Activated CD4-positive, alpha-beta T cell treated with anti-CD3 and anti-CD28 coated beads, Interleukin-2, amount 10 ng/mL, durations not matched to agents 7 days and 5 days (primary cell): ENCODE measurements at places on chromosomes 7 and 10. TPM values are rescaled to one million over a fixed set of nuclear protein-coding genes. Genes with fewer than 3 reads are reported as not detected.

- H3K4me3 ChIP-seq: no peak overlapping the region
- no peak for DNase-seq
- H3K36me3 ChIP-seq: no peaks in the 10 kb centered on the region
- no peaks in the 10 kb centered on the region for H3K27me3 ChIP-seq
These were observed 210.8 kb downstream of the ADAM12 start for GRCh38 chr10:126177417-126178030.

- H3K36me3 ChIP-seq: peaks cover 10% of the 10 kb centered on the region
- no peak overlapping the region for H3K4me3 ChIP-seq
- H3K27ac ChIP-seq: no peak overlapping the region
- no peaks in the 10 kb centered on the region for H3K27me3 ChIP-seq
These were observed 36.6 kb downstream of the MAPK8 start for GRCh38 chr10:48343106-48343505.

Gene SLIT1
- 1.6 TPM for total RNA-seq

- no peak overlapping the region for H3K27ac ChIP-seq
- H3K4me3 ChIP-seq: no peak overlapping the region
- H3K27me3 ChIP-seq: no peaks in the 10 kb centered on the region
- no peaks in the 10 kb centered on the region for H3K4me1 ChIP-seq
- no peak for DNase-seq
These were observed 201.2 kb downstream of the TCF7L2 start for GRCh38 chr10:113151190-113151666.

DNA sequence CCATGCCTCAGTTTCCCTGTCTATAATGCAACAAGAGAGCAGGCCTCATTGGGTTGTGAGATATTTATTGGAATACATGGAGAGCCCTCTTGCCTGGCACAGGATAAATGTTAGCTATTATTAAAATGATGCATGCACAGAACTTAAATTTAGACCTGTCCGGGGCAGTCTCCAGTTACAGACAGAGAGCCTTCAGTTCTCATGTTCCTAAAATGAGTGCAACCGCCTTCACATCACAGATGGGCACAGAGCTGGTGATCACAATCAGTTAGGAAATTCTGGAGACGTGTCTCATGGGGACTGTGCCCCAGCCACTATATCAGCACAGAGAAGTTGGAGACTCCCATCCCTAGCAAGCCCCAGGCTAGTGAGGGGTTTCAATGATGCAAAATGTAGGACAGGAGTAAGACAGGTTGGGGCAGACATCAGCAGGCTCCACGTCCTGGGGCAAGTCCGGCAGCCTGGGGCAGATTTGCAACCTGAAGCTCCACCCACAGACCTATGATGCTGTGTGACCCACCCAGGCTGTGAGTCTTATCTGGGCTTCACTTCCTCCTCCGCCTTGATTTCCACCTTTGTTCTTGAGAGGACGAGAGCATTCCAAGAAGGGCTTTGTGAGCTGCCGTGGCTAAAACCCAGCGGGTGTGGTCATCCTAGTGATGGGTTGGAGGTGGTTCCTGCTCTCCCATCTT is 49.4 kb downstream of the CXCL12 start:
- H3K27ac ChIP-seq: no peak overlapping the region
- no peak overlapping the region for H3K4me3 ChIP-seq
- H3K36me3 ChIP-seq: no peaks in the 10 kb centered on the region
- no peaks in the 10 kb centered on the region for H3K27me3 ChIP-seq
- no peaks in the 10 kb centered on the region for H3K4me1 ChIP-seq

DNA sequence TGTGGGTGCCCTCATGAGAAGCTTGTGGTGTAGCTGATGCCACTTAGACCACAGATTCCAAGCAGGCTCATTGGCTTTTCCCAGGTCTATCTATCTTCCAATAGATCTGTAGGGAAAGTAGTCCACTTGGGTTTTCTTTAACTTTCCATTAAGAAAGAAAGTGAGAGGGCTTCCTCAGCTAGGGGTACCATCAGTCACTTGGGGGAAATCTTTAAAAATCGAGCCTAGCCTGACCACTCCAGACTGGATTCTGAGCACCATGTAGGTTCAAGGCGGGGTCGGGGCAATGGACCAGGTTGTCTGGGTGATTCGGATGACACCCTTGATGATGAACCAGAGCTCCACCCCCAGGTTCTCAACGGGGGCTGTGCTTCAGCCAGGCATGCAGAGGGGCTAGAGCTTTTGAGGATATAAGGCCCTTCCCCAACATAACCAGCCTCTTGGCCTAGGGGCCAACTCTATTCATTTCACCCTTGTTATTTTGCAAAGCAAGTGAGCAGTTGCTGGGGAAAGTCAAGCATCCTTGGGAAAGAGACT is 27.0 kb downstream of the ITPRIP start:
- H3K27me3 ChIP-seq: no peaks in the 10 kb centered on the region
- H3K27ac ChIP-seq: peak overlapping the region; percentile 27
- H3K4me1 ChIP-seq: peaks cover 59% of the 10 kb centered on the region
- H3K36me3 ChIP-seq: peaks cover 52% of the 10 kb centered on the region
- DNase-seq: no peak

DNA sequence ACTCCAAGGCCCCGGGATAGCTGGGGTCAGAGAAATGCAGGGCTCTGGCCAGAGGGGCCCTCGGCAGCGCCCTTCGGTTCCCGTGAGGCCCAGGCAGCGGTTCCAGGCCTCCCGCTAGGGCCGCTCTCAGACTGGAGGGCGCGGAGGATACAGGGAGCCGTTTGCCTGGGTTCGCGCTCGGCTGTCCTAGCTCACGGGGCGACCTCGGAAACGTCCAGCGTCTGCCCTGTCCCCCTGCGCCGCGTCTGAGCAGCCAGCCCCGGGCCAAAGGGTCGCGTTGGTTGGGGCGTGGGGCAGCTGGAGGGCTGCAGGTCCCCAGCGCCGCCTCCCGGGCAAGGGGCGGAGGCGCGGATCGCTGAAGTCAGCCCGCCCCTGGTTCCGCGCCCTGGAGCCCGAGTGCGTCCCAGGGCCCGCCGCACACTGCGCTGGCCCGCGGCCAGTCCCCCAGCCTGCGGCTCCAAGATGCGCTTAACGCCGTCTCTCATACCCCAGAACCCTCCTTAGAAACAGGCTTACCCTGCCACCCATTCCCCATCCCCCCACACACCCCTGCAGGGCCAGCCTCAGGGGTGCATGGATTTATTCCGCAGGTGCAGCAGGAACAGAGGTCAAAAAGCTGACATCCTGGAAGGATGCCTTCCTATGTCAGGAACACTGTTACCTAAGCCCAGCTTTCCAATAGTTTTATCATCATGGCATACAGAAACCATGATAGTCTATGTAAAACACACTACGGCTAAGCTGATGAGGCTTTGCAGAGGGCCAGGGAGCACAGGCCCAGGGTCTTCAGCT is 22.1 kb upstream of the OPN4 start:
- H3K27ac ChIP-seq: no peak overlapping the region
- DNase-seq: no peak
- H3K4me1 ChIP-seq: peaks cover 1% of the 10 kb centered on the region
- H3K27me3 ChIP-seq: peaks cover 60% of the 10 kb centered on the region

DNA sequence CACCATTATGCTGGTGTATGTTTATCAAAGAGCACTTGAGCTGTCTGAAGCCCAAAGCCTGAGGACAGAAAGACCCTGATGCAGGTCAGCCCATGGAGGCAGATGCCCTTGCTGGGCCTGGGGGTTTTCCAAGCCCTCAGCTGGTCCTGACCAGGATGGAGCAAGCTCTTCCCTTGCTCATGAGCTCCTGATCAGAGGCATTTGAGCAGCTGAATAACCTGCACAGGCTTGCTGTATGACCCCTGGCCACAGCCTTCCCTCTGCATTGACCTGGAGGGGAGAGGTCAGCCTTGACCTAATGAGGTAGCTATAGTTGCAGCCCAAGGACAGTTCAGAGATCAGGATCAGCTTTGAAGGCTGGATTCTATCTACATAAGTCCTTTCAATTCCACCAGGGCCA is 13.0 kb downstream of the AQP1 start:
- no peak overlapping the region for H3K4me3 ChIP-seq
- H3K27ac ChIP-seq: no peak overlapping the region
- no peaks in the 10 kb centered on the region for H3K4me1 ChIP-seq

DNA sequence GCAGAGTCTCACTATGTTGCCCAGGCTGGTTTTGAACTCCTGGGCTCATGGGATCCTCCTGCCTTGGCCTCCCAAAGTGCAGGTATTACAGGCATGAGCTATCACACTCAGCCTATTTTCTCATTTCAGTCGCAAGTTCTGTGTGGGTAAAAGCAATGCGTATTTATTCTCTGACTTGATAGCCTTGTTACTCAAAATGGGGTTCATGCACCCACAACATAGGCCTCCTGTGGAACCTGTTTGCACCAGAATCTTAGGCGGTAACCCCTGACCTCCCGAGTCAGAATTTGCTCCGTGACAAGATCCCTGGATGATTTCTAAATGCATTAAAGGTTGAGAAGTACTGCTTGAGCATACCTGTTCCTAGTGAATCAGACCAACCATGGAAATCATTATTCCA is 7.3 kb downstream of the IL2RA start:
- H3K36me3 ChIP-seq: peaks cover 73% of the 10 kb centered on the region
- H3K4me1 ChIP-seq: peaks cover 88% of the 10 kb centered on the region
- peak overlapping the region; percentile 58 for H3K4me3 ChIP-seq
- peak; percentile 4 for DNase-seq
- peak overlapping the region; percentile 80 for H3K27ac ChIP-seq

Gene CRYGN
- not detected for total RNA-seq

Gene RNF148
- total RNA-seq: not detected

DNA sequence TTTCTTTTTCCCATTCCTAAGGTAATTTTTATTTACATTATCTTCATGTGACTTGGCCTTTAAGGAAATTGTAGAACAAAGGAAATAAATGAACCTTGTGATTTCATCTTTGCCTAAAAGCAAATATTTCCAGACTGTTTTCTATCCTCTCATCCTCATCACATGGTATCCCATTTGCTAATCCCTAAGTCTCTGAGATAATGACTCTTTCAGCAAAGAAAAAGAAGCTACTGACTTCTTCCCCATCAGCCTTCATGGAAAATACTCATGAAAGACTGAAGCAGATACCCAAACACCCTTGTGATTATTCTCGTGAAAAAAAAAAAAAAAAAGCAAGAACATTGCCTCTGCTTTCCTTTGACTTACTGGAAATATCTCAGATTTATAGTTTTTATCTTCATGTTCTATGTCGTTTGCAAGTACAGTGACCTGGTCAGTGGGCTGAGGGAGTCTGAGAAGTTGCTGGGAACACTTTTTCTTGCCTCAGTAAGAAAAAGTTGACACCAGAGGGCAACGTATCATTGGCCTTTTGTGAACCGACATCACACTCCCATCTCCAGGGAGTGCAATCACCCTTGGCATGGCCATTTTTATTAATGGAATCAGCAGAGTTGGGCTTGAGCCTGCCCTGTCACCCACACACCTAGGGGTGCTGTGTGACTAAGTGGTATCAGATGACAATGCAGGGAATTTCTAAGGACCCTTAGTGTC is 246.0 kb upstream of the KMT2E start:
- no peaks in the 10 kb centered on the region for H3K4me1 ChIP-seq
- H3K36me3 ChIP-seq: no peaks in the 10 kb centered on the region
- no peak for DNase-seq
- no peak overlapping the region for H3K4me3 ChIP-seq
- H3K27ac ChIP-seq: no peak overlapping the region

GRCh38 chr7:132430041-132430855 is 146.0 kb downstream of the PLXNA4 start:
- H3K4me3 ChIP-seq: no peak overlapping the region
- H3K36me3 ChIP-seq: peaks cover 44% of the 10 kb centered on the region

DNA sequence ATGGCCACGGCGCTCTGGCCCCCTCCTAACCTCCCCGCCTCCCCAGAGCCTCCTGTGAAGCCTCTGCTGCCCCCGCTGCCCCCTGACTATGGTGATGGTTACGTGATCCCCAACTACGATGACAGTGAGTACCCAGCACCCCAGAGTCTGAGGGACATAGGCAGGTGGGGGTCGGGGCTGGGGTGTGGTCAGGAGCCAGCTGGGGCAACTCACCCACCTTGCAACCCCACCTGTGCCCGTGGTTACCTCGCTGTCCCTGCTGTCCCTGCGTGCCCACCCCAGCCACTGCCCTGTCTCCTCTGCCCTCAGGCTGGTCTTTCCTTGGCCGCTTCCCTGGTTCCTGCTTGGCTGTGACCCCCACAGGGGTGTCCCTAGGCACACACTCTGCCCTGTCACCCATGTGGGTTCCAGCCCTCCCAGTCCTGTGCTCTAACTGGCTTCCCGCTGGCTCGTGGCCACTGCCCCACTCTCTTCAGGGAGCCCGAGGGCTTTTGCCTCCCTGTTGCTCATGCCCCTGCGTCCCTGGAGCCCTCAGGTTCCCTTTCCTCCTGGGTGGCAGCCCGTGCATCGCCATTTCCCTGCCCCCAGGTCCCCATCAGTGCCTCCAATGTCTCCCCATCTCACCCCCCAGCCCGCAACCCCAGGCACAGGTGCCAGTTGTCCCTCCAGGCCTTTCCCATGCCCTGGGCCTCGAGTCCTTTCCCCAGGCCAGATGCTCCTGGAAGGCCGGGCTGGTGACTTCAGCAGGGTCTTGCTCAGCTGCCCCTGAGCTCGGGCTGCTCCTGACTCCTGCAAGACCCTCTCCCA is 4.0 kb downstream of the AEBP1 start:
- no peak overlapping the region for H3K4me3 ChIP-seq
- peaks cover 10% of the 10 kb centered on the region for H3K4me1 ChIP-seq
- no peaks in the 10 kb centered on the region for H3K36me3 ChIP-seq

Gene FAM24B
- total RNA-seq: 12.1 TPM

DNA sequence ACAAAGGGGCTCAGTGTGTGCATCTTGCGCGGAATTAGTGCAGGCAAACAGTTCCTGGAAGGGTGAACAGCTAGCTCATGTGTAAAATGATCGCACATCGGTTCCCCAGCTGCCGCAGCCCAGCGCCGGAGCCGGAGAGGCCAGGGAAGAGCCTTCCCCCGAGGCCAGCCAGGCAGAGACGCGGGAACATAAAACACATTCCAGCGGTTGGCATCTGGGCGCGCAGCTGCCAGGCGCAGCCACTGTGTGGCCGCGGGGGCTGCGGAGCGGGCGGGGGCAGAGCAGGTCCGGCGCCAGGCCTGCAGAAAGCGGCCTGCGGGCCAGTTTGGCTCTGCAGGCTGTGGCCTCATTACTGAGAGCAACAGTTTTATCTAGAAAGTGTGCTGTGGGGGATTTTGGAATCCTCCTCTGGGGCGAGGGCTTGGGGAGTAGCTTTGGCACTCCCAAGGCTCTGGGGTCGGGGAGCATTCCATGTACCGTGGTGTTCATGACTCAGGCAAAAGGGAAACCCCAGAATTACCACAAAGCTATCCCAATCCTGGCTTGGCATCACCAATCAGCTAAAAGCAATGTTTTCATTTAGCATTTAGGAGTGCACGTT is 74.3 kb downstream of the SAMD9 start:
- H3K4me3 ChIP-seq: no peak overlapping the region
- no peaks in the 10 kb centered on the region for H3K36me3 ChIP-seq
- DNase-seq: no peak
- H3K4me1 ChIP-seq: peaks cover 2% of the 10 kb centered on the region
- no peak overlapping the region for H3K27ac ChIP-seq
- H3K27me3 ChIP-seq: no peaks in the 10 kb centered on the region

DNA sequence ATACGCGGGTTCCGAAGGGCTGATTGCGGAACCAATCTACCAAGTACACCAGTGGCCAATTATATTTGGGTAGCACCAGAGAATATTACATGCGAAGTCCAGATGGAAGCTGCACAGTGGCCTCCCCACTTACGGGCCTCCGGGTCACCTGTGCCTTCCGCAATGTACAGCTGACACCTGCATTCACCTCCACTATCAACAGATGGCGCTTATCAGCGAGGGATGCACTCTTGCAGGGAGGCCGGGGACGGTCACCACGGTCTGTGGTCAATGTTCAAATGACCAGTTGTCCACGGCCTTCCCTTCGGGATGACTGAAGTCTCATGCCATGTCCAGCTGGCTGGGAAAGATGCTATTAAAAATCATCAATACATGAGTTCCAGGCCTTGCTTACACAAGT is 47.6 kb downstream of the SLIT1 start:
- H3K4me3 ChIP-seq: no peak overlapping the region
- no peak overlapping the region for H3K27ac ChIP-seq
- no peaks in the 10 kb centered on the region for H3K36me3 ChIP-seq
- H3K27me3 ChIP-seq: peaks cover 8% of the 10 kb centered on the region
